ENCODE measurements at places on chromosomes 5 and 9.

DNA sequence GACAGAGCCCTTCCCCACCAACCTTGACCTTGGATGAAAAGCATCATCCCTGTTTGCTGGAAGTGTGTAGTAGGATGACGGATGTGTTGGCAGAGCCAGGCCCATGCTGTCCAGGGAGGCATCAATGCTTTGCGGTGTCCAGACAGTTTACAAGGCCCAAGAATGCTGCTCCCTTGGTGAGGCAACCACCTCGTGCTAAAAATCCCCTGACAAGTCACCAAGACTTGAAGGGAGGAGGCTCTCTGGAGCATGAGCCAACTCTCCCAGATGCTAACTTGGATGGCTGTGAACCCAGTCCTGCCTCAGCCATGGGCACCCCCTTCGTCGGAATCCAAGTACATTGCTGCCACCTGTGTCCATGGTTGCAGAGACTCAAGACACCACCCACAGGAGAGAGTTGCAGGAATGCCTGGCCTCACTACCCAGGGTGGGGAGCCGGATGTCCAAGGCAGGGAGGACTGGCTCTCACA is 9.5 kb upstream of the NKD2 start:
- DNase-seq, result no peak

DNA sequence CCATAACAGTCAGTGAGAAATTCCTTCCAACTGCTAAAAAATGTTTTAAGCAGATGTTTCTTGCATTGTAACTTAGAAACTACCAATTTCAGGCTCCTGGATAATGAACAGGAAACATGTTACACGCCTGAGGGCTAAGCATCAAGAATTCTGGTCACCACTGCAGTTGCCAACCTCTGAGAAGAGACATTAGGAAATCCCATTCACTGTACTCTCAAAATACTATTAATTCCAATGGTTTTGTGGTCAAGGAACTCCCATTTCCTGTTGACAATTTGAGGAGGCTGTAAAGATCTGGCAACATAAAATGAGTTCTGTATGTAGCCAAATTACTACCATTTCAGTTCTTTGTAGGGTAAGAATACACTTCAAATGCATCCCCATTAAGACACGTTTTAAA is 456.0 kb upstream of the MEF2C start:
- no peak for DNase-seq

DNA sequence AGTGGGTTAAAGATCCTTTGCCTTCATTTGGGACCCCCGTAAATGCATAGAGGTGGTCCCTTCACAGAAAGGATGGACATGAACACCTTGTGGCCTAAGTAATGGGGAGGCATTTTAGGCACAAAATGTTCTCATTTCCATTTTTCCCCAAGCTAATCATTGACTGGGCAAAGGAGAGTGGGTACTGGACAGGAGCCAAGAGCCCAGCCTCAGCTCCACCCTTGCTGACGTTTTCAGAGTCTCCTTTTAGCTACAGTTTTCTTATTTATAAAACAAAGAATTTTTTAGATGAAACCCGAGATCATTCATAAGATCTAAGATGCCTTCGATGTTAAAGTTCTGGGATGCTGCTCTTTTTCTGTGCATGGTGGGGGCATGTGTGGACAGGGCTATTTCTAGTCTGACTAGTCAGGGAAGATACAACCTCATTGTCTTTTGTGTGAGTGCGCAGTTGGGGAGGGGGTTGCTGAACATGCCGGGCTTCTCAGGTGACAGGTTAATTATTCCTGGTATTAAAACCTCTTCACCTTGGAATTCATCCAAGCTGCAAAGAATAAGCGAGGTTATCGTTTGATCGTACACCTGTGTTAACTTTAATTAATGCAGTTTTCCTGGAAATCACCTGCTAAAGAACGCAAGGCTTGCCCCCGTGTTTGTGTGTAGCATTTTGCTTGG is 48.4 kb downstream of the ADAMTS16 start:
- DNase-seq, result no peak

DNA sequence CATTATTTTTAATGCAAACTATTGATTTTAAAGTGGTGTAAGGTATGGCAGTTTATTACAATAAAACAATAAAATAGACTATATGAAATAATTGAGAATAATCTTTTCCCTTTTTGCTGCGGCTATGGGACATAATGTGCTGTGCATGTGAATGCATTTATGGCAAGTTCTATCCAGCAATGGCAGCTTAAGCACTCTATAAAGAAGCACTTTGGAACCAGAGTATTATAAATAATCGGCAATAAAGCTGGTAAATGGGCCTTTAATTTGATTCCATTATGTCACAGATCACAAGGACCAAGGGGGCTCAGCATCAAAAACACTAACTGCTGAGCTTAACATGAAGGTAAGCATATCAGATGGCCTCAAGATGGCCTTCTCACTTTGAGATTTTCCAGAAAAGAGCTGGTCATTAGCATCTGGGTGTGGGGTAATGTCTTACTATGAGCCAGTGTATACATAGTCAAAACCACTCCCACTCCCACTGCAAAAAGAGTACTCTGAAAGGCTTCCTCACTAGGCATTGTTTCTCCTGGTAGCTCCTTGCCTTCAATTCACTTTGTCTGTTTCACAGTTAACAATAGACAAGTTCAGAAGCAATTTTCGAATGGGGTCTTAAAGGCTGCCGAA is 97.1 kb upstream of the ASTN2 start:
- DNase-seq, result no peak

DNA sequence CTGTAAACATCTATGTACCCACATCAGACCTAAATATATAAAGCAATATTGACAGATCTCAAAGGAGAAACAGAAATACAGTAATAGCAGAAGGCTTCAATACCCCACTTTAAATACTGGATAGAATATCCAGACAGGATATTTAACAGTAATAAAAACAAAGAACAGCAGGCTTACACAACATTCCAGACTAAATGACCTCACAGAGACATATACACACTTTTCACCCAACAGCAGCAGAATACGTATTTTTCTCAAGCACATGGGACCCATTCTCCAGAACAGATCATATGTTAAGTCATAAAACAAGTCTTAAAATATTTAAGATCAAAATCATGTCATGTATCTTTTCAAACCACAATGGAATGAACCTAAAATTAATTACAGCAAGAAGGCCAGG is 76.8 kb downstream of the CAMSAP1 start:
- DNase-seq, result no peak

- DNase-seq, result peak; percentile 51
These were observed 55.3 kb upstream of the IL17B start for GRCh38 chr5:149434162-149435014.

DNA sequence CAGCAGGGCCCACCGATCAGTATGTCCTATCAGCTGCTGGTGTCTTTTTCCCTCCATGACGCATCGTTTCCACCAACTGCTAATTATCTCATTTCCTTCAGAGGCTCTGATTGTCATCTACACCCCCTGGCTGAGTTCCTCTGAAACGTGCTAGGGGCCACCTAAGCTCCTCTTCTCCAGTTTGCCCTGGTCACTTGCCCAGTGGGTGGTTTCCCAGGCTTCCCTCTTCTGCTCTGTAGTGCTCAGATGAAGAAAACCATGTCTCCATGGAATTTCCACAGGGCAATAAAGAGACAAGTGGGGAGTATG is 65.3 kb downstream of the TSTD2 start:
- no peak for DNase-seq

Data from CD4-positive, alpha-beta T cell treated with Interleukin-17A for 1 hour (primary cell).